ENCODE measurements at places on chromosomes 5 and 9.

DNA sequence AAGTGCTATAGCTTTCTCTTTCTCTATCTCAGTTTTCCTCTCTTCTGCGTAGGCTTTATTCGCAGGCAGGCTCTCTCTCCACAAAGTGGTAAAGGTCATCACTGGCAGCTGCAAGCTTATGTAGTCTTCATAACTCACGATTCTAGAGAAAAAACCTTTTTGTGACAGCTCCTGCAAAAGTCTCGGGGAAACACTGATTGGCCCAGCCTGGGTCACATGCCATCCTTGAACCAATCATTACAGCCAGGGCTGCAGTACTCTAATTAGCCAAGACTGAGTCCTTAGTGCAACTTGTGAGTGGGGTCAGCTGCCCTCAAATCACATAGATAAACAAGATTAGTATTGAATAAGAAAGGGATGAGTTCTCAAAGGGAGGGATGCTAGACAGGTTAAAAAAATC lies 18.3 kb upstream of the FRMPD1 start:
- no peak for DNase-seq

GRCh38 chr5:138974227-138975063 lies 99.3 kb upstream of the LRRTM2 start:
- DNase-seq = no peak

- DNase-seq = no peak
Observed at GRCh38 chr5:11302663-11303062, 541.6 kb upstream of the DAP start.

DNA sequence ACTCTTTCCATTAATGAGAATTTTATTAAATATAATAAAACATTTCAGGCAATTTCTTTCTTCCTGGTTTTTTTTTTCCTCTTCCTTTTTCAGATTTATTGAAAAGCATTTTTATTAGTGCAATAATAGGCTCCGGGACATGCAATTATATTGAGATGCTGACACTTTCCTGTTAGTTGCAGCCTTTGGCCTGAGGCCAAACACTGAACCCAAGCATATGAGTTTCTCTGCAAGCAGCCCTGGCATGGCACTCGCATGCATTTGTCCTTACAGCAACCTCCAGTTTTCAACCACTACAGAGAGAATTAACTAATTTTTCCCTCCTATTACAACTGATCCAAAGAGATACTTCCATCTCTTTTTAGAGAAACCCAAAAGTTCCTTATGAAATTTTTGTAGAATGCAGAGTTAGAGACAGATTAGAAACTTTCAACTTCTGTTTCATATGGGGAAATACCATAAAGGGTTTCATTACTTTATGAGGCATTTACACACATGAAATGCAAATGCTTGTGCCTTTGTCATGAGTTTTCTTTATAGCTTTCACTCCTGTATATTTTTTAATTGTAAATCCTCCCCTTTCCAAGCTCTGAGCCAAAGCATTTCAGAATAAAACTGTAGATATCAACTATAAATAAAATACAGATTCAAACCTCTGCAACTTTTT lies 183.0 kb downstream of the CETN3 start:
- DNase-seq = no peak

DNA sequence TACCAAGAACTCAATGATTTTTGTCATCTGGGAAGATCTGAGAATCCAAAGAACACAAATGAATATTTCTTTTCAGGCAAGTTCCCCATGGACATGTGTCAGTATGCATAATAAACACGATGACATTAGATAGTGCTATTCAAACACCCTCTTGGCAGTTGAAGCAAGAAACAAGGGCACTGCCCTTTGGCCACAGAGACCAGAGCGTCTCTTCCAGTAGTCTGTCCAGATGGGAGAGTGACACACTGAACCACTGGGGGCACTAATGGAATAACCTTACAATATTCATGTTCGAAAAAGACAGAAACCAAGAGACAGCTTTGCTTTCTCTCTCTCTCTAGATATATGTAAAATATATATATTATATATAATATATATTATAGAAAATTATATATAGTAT lies 301.9 kb downstream of the CTNND2 start:
- DNase-seq = no peak

All from stimulated activated CD4-positive, alpha-beta T cell treated with anti-CD3 and anti-CD28 coated beads, TNF-alpha, amount 100 ng/mL, for 1 hour (primary cell).